ENCODE measurements at places on chromosomes 2 and 18.

DNA sequence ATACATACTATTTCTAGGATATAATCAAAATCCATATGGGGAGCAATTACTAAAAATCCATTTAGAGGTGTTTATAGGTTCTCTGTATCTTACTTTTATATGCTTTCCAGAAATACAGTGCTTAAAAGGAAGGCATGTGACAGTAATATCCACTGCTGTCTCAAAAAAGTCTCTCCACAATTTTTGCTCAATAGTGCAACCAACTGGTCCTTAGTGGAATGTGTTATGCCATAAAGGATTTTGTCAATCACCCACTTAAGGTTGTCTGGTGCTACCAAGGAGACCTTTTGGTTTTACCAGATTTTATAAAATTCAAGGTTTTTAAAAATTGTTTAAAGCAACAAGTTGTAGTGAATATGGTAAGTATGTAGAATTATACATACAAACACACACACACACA lies 328.5 kb upstream of the DSEL start:
- no peak for DNase-seq

DNA sequence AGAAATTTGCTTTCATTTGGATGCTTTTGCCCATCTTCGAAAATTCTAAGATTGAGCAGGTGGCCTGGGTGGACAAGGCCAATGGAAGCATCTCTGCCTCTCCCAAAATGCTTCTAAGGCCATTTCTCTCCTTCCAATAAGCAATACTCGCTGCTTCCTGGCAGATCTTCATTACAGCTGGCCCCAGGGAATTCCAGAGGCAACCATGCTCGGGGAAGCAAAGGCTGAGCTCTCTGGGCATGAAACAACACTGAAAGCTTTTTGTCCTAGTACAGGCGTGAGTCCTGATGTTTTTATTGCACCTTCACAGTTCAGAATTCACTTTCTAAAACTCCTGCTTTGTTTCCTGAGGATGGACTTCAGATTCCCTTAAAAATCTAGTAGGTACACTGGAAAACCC lies 11.8 kb upstream of the NEDD4L start:
- no peak for DNase-seq

DNA sequence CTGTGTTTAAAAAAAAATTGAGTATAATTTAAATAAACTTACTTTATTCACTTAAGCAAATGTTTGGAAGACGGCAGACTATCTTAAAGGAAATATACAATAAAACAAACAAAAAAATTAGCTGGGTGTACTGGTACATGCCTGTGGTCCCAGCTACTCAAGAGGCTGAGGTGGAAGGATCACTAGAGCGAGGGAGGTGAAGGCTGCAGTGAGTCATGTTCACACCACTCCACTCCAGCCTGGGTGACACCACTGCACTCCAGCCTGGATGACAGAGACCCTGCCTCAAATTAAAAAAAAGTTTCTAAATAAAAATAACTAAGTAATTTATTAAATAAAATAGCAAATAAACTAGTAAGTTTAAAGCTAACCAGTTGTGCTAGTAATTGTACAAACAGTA lies 7.5 kb downstream of the PUM2 start:
- DNase-seq = no peak

DNA sequence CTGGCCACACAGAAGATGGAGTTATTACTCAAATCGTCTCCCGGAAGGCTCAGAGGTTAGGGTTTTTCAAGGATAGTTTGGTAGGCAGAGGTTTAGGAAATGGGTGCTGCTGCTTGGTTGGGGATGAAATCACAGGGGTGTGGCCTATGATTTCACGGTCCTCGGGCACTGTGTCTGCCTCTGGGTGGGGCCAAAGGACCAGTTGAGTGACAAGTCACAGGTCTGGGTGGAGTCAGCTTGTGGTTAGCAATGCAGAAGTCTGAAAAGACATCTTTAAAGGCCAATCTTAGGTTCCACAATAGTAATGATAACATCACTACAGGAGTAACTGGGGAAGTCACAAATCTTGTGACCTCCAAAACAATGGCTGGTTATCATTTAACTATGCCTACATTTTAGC lies 387.8 kb downstream of the ZNF521 start:
- no peak for DNase-seq

GRCh38 chr18:47873625-47874024 lies 56.8 kb downstream of the SMAD2 start:
- no peak for DNase-seq

DNA sequence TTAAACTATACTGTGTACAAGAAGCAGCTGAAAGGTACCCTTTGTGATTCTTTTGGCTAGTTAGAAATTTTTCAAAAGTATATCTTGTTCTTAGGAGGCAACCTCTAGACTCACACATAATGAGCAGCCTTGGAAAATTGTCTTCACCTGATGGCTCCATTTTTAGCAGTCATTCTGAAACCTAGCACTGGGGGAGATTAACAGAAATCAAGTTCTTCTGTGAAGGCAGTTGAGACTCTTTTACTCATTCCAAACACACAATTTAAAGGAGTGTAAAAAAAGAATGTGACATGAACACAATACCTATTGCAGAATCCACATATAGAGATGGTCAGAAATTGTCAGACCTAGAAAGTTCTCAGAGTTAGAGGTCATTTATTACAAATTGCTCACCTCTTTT lies 197.7 kb downstream of the UBE2E3 start:
- DNase-seq = no peak

DNA sequence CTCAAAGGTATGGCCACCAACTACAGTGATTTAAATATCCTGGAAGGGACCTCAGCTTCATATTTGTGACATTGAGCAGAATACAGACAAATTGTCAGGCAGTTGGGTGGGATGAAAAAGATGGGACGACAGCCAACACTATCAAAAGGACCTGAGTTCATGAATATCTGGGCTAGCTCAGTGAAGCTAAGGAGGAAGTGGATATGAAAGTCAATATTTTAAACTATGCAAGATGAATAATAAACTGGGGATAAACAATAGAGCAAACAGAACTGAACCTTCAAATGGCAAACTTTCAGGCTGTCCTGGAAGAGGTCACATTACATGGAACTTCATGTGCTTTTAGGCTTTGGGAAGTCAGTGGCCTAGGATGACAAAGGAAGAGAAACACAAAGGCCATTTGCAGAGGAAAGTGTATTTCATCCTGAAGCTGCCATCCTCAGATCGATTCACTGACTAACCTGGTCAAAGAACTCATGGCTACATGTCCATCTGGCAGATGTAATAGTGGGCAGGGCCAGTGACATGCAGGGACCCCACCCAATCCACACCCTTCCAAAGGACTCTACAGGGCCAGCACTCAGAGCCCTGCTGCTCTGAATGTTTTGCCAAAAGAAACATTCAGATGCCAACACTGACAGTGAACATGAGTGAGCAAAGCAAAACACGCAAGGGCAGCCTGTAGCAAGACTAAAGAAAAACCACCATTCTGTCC lies 175.7 kb downstream of the ETAA1 start:
- no peak for DNase-seq

- no peak for DNase-seq
These were observed 607 bp upstream of the TSN start for GRCh38 chr2:121754851-121755236.

DNA sequence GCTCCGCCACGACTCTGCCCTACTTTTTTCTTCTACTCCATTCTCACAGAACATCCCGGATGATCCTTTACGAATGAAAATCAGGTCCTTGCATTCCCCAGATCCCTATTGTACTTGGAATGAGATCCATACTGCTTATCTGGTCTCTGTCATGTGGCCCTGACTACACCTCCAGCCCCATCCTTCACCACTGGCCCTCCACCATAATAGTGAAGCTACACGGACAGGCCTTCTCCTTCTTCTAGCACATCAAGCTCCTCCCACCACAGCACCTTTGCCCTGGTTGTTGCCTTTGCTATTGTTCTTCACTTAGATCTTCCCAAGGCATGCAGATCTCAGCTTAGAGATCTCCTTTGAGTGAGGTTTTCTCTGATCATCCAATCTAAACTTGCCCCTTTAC lies 20.1 kb upstream of the RMDN2 start:
- DNase-seq = no peak

DNA sequence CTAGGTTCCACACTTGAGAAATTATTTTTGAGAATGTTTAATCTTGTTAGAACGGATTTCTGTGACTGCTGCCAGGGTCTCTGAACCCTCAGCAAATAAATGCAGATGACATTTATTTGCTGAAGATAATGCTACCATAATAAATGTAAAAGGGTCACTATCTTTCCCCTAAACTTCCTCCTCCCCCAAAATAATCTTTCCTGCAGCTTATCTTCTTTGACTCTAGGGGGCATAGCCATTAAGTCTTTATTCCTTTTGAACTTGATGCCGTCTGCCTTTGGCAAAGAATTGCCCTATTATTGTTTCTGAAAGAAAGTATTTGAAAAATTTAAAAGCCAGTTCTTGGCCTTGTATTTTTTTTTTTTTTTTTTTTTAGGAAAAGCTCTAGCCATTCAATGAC lies 63.6 kb upstream of the ACSL3 start:
- no peak for DNase-seq

DNA sequence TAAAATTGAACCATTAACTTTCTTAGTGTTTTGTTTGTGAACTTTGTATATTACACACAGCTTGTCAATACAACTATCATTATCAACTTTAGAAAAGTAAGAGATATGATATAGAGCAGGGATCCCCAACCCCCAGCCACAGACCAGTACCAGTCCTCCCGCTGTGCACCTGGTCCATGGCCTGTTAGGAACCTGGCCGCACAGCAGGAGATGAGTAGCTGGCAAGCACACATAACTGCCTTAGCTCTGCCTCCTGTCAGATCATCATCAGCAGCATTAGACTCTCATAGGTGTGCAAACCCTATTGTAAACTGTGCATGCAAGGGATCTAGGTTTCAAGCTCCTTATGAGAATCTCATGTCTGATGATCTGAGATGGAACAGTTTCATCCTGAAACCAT lies 491.0 kb upstream of the NXPH2 start:
- no peak for DNase-seq

DNA sequence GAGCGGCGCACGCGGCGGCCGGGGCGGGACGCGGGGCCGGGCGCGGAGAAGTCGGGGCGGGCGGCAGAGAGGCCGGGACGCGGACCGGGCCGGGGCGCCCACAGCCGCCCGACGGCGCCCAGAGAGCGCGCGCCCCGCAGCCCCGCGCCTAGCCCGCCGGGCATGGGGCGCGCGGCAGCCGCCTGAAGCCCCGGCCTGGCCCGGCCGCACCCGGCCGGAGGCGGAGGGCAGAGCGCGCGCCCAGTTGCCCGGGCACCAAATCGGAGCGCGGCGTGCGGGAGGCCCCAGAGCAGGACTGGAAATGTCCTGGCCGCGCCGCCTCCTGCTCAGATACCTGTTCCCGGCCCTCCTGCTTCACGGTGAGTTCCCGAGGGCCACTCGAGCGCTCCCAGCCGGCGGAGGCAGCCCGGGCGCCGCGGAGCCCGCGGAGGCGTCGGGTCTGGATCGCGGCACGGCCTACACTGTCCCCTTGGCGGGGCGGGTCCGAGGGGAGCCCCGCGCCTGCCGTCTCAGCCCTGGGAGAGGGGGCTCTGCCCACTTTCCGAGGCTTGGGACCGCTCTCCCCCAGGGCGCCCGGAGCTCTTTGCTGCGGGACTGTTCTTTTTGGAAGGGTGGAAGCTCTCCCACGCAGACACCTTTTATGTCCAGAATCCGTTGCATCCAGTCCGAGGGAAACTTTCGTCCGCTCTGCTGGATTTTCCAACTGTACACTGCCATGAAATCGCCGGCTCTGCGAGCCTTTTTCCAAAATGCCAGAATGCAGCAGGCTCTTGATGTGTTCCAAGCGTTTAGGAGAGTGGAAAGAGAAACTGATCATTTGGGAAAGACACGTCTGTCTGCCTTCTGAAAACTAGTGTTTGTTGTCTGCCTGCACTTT lies 484 bp downstream of the APCDD1 start:
- no peak for DNase-seq

DNA sequence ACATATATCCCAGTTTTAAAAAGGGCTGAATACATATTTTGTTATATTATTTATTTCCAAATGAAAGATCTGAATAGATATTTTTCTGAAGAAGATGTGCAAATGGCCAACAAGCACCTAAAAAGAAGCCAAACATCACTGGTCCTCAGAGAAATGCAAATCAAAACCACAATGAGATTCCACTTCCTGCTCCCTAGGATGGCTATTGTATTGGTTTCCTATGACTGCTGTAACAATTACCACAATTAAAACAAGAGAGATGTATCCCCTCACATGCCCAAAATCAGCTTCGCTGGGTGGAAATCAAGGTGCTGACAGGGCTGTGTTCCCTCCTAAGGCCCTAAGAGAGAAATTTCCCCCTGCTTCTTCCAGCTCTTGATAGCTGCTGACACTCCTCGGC lies 23.2 kb downstream of the ABCB11 start:
- DNase-seq = no peak

DNA sequence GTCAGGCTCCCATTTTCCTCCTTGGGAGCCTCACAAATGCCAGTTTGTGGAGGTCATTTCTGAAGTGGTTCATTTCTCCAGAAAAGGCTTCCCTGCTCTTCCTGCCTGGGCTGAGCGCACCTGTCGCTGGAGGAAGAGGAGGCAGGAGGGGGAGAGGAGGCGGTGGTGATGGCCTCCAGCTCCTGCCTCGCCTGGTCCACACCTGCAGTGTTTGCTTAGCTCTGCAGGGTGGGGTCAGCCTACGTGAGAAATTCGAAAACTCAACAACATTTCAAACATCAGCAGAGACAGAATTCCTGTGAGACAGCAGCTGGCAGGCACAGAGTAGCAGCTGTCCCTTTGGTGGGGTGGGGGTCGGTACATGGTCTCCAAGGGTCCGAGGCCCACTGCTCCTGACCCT lies 7.9 kb downstream of the IMPA2 start:
- no peak for DNase-seq

GRCh38 chr2:240441326-240441992 lies 6.0 kb downstream of the GPC1 start:
- no peak for DNase-seq

DNA sequence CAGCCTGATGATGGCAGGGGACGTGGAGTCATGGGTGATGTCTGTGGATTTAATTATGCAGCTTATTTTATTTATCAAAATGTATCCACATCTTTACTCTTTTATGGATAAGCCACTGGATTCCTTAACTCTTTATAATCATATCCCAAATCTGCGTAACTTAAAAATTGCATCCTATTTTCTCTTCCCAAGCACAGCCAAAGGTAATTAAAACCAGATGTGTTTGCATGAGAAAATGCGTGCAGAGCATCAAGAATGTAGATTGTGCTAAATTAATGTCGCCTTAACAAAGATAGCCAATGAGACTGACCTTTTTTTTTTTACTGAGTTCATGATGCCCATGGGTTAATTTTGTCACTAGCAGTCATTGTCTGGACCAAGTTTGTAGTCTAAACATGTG lies 10.0 kb downstream of the SH3RF3 start:
- no peak for DNase-seq

Data from dorsolateral prefrontal cortex (tissue), 122 donors.